Activated naive CD4-positive, alpha-beta T cell treated with anti-CD3 and anti-CD28 coated beads, Interleukin-2, amount 10 ng/mL, durations not matched to agents 5 hours and 36 hours (primary cell): ENCODE measurements at places on chromosomes 7 and 10. TPM values are rescaled to one million over a fixed set of nuclear protein-coding genes. Genes with fewer than 3 reads are reported as not detected.

Gene FAM185A
- total RNA-seq = 6.5 TPM

Gene HEPACAM2
- not detected for total RNA-seq

Gene WNT2
- total RNA-seq = not detected

Gene RHEB
- 78.2 TPM for total RNA-seq

Gene SMARCD3
- total RNA-seq = 2.4 TPM

Gene YWHAG
- 62.1 TPM for total RNA-seq

Gene MYL10
- total RNA-seq = not detected

Gene IFRD1
- 33.5 TPM for total RNA-seq

Gene LIPJ
- not detected for total RNA-seq

Gene CARD11
- total RNA-seq = 134 TPM

Gene CNPY1
- total RNA-seq = not detected

Gene GRM3
- not detected for total RNA-seq

Gene SORBS1
- 0.77 TPM for total RNA-seq

Gene SHLD2
- 30.7 TPM for total RNA-seq

Gene ANKRD1
- not detected for total RNA-seq

Gene ZNF117
- total RNA-seq = 5.3 TPM

Gene NUTM2D
- 2.9 TPM for total RNA-seq

Gene FKBP6
- total RNA-seq = not detected

Gene COL28A1
- total RNA-seq = not detected

Gene BTRC
- 13.5 TPM for total RNA-seq

Gene CALCR
- not detected for total RNA-seq
